Inflammatory macrophage (primary cell): ENCODE measurements at places on chromosomes 2 and 18.

- no peak for DNase-seq
Measured at GRCh38 chr2:49359721-49360406, 205.5 kb upstream of the FSHR start.

DNA sequence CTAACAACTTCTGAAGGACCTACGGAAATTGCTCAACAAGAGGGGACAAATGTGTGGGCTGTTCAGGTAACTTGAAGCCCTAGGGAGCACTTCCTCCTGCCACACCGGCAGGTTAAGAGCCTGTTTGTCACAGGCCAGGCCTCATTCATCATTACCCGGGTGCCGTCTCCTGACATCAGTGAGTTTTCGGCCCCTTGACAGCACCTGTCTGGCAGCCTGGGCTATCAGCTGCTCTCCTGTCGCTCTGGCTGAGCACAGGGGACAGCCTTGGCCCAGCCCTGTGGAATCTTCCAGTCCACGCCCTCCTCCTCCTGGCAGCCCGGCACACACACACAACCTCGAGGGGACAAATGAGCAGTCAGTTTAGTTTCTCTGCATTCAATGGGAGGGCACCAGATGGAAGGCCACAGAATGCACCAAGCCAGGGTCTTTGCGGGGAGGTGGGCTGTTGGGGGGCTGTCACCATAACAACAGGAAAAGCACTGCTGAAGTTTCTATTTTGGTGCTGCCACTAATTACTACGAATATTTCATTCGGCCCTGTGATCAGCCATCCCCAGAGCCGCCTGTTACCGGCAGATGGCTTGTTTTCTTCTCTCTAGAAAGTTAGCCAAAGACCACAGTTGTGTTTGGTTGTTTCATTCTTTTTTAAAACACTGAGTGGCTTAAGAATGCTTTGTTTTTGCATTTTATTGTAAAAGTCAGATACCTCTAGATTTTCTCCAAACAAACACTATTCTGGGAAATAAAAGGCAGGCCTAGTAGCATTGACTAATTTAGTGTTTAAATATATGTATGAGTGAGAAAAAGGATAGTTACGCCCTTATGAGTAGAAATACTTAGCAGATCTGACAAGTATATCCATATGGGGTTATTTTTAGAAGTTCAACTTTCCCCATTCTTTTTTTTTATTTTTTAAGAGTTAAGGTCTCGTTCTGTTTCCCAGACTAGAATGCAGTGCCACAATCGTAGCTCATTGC is 189.9 kb upstream of the NDUFV2 start:
- DNase-seq: no peak

- no peak for DNase-seq
Measured at GRCh38 chr18:65754121-65754520, 3.3 kb downstream of the CDH7 start.

DNA sequence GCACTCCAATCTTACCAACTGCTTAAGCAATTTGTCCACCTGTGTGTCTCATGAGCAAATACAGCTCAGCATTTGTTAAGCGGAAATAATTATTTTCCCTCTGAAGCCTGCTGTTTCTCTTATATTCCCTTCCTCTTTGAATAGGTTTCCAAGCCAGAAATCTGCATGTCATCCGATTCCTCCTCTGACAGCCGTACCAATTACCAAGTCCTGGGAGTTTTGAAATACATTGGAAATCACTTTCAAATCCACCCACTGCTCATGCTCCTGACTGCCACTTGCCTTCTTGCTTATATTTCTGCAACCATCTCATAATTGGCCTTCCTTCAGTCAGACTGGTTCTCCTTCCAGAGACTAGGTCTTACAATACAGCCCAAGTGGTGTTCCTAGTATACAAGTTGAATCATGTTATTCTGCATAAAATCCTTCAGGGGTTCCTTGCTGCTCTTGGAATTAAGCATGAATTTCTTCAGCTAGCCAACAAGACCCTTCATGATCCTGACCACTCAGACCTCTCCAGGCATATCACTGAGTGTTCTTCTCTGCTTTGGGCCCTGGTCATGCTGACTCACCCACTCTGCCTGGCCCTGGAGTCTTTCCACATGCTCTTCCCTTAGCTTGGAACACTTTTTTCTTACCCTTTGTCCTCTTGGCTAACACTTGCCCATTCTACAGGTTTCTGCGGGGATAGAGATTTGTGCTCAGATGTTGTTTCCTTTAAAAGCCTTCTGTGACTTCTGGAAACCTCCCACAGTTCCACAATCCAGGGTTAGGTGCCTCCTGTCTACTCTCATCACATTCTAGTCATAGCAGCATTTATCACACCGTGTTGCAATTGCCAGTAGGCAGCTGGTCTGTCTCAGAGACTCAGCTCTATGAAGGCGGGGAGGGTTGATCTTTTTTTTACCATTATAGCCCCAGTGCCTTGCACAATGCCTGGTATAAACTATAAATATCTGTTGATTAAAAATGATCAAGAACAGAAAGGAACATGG is 157.6 kb downstream of the ARL6IP6 start:
- no peak for DNase-seq

- no peak for DNase-seq
Measured at GRCh38 chr2:79129804-79130203, 9.5 kb downstream of the REG1A start.

DNA sequence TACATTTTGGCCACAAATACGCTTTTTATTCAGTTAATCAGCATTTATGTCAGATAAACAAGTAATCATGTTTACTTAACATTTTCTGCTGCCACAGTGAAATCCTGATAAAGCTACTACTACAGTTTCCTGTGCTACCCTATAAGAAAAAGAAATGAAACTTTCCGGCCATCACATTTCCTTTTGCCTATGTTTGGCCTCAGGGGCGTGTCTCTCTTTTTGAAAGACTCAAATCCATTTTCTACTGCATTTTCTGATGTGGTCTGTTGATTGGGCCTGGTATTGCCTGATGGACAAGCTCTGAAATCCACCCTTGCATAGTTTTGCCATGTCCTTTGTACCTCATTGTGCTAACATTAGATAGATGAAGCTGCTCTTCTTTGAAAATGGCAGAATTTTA is 152.6 kb downstream of the AGPS start:
- DNase-seq: no peak

- peak; percentile 89 for DNase-seq
Measured at GRCh38 chr2:102033031-102033749, 41.4 kb downstream of the IL1R2 start.

DNA sequence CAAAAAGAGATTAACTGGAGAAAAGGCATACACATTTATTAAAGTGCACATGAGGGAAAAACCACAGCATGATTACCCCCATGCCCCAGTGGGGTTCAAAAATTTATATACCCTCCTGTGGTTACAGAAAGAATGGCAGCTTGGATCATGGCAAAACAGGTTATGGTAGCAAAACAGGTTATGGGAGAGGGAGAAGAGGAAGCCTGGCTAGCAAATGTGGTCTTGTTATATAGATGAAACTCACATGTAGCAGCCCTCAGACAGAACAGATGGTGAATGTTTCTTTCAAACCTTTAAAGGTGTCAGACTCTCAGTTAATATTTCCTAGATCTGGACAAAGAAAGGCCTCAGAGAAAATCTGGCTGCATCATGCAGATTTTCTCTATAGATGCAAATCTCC is 178.2 kb upstream of the ZC3H15 start:
- DNase-seq: no peak

- DNase-seq: no peak
Measured at GRCh38 chr2:168912466-168912865, 11.4 kb downstream of the G6PC2 start.
